ENCODE measurements at places on chromosomes 12 and 14.

DNA sequence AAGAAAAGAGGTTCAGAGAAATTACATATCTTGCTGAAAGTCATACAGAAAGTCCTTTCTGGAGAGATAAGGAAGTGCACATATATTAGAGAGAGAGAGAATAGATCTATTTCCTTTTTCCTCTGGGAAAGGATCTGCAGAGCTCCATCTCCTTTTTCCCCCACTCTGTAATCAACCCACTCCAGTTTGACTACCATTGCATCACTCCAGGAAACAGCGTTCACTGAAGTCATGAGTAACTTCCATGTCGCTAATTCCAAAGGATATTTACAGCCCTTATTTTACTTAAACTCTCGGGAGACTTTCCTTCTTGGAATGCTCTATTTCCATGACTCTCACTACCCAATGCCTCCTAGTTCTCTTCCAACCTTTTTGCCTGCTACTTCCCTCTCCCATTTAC, 72.5 kb upstream of the PARP11 start:
- no peak for DNase-seq

DNA sequence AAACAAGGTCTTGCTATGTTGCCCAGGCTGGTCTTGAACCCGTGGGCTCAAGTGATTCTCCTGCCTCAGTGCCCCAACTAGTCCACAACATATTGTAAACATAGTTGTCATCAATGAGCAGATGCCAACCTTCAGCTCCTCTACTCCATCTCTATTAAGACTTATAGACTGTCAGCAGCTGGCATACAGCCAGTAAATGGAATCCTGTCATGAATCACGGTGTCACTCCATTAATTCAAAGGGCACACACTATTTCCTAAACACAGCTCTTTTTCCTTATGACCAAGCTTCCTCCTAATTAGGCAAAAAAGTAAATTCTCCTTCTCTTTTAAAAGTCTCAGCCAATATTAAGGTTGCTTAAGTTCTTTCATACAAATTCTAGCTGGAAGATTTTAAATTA, 111.2 kb downstream of the ITPR2 start:
- no peak for DNase-seq

- DNase-seq = no peak
Observed at GRCh38 chr12:123131879-123132402, 18.9 kb downstream of the PITPNM2 start.

GRCh38 chr14:51564460-51564859, 87.2 kb upstream of the FRMD6 start:
- DNase-seq = no peak

DNA sequence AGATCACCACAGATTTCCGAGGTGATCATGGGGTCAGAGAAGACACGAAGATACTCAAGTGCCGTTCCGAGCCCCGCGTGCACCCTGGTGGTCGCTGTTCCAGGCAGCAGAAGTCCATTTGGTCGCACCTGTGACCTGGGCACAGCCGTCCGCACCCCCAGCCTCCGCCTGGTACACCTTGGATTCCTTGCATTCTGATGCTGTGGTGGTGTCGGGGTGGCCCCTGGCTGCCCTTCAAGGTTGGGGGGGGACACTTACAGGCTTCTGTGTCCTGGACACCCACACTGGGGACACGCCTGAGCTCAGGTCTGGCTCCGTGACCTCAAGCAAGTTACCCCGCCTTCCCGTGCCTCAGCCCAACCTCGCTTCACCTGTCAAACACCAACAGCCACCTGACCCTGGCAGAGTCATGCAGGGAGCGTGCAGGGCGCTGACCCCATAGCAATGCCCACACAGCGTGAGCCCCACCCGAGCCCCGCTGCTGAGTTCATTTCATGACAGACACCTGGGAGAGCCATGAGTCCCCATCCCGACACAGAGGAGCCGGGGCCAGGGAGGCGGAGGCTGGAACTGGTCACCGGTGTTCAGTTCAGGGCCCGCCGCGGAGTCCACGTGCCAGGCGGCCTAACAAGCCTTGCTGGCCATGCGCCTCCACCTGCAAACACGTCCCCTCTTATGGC, 17.9 kb upstream of the GALNT9 start:
- DNase-seq = no peak

DNA sequence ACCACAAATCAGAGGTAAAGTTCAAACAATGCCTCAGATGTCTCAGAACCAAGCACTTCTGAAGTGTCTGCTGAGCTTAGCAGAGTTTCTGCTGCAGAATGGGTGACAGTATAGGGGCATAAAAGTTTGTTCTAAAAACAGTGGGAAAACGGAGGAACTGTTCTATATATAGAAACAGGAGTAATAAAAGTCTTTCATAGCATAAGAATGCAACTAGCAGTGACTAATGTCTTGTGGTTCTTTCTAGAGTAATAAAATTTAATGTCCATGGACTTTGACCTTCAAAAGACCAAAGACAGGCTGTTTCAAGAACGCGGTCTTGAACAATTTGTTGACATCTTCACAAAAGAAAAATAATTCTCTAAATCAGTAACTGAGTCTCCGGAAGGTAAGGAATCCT, 107.5 kb upstream of the FAR2 start:
- DNase-seq = peak; percentile 8

DNA sequence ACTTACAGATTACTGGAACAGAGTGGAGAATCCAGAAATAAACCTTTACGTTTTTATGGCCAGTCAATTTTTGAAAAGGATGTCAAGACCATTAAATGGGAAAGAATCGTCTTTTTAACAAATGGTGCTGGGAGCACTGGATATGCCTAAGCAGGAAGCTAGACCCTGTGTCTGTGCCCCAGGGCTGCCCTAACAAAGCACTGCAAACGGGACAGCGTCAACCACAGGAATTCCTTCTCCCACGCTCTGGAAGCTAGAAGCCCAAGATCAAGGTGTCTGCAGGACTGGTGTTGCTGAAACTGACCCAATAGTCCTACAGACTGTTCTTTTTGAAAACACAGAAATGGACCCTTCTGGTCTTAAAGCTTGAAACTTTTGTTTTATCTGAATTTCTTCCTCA, 9.3 kb upstream of the TMEM121 start:
- DNase-seq = no peak

GRCh38 chr12:129827866-129828384, 75.9 kb downstream of the TMEM132D start:
- no peak for DNase-seq

GRCh38 chr14:82855912-82856391, 1322.3 kb upstream of the SEL1L start:
- DNase-seq = no peak

DNA sequence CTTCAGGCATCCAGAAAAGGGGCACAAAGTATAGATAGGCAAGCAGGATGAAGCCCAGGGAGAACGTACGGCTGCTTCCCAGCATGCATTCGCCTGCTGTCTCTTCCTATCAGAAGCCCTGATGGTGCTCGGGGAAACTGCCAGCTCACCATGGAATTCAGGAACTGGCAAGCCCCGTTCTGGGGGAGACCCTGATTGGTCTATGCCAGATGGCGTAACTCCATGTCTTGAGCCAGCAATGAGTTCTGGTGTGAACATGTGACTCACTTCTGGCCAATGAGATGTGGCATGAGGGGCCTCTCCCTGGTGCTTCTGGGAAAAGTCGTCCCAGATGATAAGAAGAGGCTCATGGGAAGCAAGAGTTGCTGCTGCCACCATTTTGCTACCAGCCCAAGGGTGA, 270.8 kb downstream of the BCL11B start:
- DNase-seq = no peak

- DNase-seq = no peak
Observed at GRCh38 chr14:104362761-104363605, 216.6 kb upstream of the C14orf180 start.

- DNase-seq = peak; percentile 11
Observed at GRCh38 chr14:93538413-93538812, 107.7 kb downstream of the UNC79 start.

Data from NCI-H226 (cell line).